HuH-7.5 (cell line): ENCODE measurements at places on chromosomes 16 and 17.
A peak's percentile ranks its signal among the peaks of the same experiment; 100 is the strongest.

- DNase-seq = no peak
Measured at GRCh38 chr17:75295201-75296158, 6.2 kb upstream of the SLC25A19 start.

GRCh38 chr16:56977823-56978430 lies 11.4 kb upstream of the NLRC5 start:
- no peak for DNase-seq

- DNase-seq = no peak
Measured at GRCh38 chr17:82840431-82840831, 609 bp upstream of the ZNF750 start.

GRCh38 chr17:48455791-48456190 lies 25.8 kb upstream of the SKAP1 start:
- DNase-seq = no peak

DNA sequence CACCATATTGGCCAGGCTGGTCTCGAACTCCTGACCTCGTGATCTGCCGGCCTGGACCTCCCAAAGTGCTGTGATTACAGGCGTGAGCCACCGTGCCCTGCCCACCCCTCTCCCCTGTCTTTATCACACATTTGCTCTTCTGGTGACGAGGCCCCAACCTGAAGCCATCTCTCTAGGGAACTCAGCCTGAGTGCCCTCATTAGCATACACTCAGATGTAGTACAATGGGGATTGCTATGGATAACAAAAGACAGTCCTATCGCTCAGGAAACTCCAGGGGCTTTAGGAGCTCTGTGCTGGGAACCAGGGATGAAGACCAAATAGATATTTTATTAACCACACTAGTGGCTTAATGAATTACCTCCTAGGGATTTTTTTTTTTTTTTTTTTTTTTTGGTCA lies 100.7 kb downstream of the MARF1 start:
- DNase-seq = no peak

DNA sequence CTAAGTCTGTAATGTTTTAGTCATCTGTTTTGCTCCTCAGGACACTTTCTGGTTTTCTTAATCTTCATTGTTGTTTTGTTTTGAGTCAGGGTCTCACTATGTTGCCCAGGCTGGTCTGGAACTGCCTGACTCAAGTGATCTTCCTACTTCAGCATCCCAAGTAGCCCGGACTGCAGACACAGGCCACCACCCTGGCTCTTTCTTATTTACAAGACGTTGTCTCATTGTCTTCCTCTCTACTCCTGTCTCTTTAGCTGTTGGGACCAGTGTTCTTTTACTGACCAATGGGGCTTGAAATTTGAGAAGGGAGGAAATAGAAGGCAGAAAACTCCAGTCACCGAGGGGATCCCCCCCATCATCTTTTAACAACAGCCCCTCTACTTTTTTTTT lies 1.2 kb downstream of the SCPEP1 start:
- DNase-seq = no peak

DNA sequence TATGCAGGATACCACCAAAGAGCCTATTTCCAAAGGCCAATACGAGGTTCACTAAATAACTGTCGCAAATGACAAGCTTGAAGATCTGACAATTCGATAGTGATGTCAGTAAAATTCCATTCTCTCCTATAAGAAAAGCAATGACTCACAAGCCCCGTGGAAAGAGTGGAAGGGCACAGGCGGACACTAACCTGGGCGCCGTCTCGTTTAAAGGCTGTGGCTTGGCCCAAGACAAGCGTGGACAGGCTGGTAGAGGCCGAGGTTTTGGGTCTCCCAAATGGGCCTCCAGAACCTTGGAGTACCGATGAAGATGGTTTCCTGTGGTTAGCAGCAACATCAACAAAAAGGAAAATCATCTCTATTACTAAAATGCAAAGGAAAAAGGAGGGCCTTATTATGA lies 16.5 kb upstream of the SLC38A8 start:
- DNase-seq = no peak

GRCh38 chr17:55420067-55420775 lies 1.4 kb downstream of the MMD start:
- no peak for DNase-seq

DNA sequence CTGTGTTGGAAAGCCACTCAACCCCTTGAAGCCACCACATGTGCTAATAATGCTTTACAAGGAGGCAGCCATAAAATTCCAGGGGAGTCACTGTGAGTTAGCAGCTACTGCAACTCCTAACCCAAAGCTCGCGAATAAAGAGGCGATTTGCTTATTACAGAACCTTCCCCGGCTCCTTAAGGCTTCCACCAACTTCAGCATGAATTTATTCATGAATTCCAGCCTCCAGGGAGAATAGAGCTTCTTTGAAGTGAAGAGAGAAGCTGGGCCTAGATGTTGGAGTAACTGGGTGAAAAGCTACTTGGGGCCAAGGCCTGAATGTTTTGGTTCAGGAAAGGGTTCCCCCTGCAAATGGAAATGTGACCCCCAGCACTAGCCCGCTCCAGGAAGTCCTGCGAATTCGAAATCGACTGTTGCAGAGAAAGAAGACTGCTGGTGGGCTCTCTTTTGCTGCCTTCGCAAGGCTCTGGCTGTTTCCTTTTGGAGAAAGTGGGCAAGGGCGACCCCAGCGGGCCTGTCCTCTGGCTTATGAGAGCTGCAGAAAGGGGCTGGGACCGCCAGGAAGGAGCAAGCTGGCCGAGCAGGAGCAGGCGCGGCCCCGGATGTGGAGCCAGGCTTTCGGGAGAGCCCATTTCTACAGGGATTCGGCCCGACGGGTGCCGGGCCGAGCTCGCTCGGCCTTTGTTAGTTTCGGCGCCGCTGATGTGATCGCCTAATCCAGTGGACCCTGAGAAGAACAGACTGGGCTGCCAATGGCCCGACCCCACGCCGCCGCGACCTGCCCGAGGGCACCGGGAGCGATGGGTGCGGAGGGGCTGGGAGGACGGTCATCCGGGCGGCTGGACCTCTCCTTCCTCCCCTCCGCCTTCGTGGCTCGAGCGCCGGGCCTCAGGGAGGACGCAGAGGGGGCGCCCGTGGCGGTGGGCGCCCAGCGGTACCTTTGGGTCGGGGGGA lies 7.6 kb downstream of the CBX8 start:
- DNase-seq = no peak

DNA sequence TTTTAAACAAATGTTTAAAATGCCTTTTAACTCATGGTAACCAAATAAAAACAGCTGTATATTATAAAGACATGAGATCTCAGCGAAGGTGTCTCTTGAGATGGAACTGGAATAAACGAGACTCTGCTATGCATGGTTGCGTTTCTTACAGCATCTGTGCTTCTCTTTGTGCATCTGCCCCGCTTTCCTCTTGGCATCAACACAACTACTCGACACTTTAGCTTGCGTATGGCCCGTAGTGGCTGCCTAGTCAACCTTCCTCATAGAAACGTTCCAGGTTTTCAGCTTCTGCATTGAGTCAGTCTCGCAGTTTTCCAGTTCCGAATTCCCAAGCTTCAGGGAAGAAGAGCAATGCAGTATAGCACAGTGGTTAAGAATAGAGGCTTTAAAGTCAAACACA lies 214.9 kb downstream of the CEP112 start:
- no peak for DNase-seq

GRCh38 chr17:51873302-51873701 lies 285.2 kb downstream of the CA10 start:
- DNase-seq = no peak

GRCh38 chr17:27888945-27889344 lies 4.2 kb downstream of the LYRM9 start:
- DNase-seq = peak; percentile 35

- DNase-seq = no peak
Measured at GRCh38 chr16:48492133-48492532, 106.9 kb upstream of the SIAH1 start.

- no peak for DNase-seq
Measured at GRCh38 chr16:74275711-74276110, 20.9 kb upstream of the PSMD7 start.

- DNase-seq = no peak
Measured at GRCh38 chr16:71357681-71358080, 842 bp upstream of the CALB2 start.

- DNase-seq = no peak
Measured at GRCh38 chr17:41772218-41772585, 14.3 kb downstream of the JUP start.

- no peak for DNase-seq
Measured at GRCh38 chr17:72301887-72302286, 181.1 kb downstream of the SOX9 start.

GRCh38 chr17:71444078-71444477 lies 676.7 kb upstream of the SOX9 start:
- no peak for DNase-seq

GRCh38 chr16:80114699-80115098 lies 426.1 kb upstream of the DYNLRB2 start:
- DNase-seq = no peak

GRCh38 chr17:58172369-58173071 lies 5.7 kb downstream of the OR4D2 start:
- peak; percentile 41 for DNase-seq

GRCh38 chr16:84942786-84943185 lies 68.5 kb downstream of the ZDHHC7 start:
- DNase-seq = no peak

DNA sequence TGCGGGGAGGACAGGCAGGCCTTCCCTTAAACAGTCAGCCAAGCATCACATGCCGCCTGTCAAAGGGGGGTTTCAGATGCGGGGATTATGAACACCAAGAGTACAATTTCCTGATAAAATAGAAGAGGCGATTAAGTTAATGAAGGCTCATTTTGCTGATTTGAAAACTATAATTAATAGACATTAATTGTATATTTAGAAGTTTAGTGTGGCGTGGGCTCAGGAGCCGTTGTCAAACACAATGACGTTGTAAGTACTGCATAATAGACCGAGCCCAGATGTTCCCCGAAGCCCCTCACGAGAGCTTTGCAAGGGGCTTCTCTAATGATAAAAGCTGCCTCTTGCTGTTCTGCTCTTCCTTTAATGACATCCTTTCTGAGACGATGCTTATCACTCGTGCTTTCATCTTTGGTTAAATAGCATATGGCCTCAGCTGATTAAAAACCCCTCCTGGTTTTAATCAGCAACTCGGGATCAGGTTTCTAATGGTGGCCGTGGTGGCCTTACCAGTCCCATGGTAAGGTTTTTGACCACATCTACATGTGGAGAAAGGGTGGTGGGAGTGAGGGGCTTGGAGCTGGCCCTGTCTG lies 28.2 kb downstream of the SNX20 start:
- no peak for DNase-seq

DNA sequence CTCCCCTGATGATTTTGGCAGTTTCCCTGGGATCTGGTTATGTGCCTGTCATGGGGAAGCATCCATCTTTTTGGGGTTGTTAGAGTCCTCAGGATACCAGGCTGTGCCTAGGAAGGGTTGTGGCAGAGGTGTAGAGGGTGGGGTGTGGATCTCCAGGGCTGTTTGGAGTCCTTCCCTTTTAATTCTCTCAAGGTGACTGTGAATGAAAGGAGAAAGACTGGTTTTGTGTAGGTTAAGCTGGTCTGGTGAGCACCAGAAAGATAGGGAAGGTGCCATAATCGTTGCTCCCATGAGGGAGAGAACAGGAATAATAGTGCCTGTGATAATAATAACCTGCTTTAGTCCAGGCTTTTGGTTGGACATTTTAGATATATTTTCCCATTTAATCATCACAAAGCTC lies 7.0 kb downstream of the MAP2K4 start:
- no peak for DNase-seq

DNA sequence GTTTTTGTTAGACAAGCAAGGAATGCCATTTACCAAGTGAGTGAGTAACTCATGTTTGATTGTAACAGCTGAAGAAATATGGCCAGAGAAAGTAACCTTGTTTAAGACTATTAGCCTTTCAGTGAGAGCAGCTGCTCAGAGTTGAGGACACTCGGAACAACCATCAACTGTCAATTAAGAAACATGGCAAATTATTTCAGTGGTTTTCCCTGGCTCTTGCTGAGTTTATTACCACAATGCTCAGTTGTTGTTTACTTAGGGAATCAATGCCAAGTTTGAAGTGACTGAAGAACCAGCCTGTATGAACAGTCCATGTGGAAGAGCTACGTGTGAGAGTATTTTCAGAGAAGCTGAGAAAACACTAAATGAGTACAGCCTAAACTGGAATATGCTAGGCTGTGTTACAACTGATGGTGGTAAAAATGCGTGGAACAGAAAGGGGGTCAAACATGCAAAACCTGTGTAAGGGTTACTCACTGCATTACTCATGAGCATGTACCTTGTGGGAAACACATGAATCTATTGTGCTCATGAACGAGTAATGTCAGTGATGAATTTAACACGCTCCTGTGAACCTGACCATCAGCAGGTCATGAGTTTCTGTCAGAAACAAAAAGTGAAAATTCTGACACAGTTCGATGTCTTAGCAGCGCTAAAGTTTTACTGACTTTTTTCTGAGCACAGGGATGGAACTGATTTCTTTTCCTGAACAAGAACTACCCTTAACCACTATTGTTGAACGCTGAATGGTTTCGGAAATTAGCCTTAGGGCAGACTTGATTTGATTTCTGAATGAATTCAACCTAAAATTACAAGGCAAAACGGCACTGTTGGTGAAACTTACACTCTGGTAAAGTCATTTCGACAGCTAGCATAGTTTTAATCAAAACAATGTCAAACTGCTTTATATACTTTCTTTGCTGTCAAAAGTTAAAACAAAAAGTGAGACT lies 33.5 kb downstream of the GNA13 start:
- peak; percentile 10 for DNase-seq

DNA sequence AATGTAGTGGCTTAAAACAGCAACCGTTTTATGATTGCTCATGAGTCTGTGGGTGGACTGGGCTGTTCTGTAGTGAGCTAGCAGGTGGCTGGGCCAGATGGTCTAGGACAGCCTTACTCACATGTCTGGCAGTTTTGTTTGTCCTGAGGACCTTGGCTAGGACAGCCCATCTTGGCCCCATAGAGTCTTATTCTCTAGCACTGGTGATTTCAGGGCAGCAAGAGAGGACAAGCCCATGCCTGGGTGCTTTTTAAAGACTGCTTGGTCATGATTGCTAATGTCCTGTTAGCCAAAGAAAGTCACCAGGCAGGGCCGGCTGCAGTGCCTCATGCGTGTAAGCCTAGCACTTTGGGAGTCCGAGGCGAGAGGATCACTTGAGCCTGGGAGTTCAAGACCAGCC lies 139.8 kb downstream of the KATNIP start:
- DNase-seq = no peak

GRCh38 chr17:51118330-51119195 lies 2.1 kb downstream of the SPAG9 start:
- peak; percentile 45 for DNase-seq

GRCh38 chr17:36002631-36003030 lies 1.3 kb upstream of the CCL15 start:
- DNase-seq = no peak

DNA sequence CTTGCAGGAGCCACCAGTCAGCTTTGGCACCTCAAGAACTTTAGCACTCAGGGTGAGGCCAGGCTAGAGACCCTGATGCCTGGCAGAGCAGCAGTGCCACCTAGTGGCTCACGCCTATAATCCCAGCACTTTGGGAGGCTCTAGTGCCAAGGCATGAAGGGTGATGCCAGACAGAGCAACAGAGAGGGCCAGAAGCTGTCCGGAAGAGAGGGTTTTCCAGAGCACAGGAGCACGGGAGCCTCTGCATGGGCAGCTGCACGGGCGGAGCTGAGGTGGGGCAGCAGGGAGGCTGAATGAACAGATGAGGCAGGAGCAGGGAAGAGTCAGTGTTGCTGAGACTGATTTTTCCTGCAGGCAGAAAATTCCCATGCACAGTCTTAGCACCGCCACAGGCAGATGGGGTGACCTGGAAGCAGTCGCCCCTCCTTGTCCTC lies 38.9 kb downstream of the MYH3 start:
- peak; percentile 57 for DNase-seq

GRCh38 chr16:77700846-77701245 lies 21.5 kb upstream of the NUDT7 start:
- DNase-seq = no peak
